Common myeloid progenitor, CD34-positive (primary cell): ENCODE measurements at places on chromosomes 1 and 21.

- no peak for DNase-seq
Measured at GRCh38 chr21:46066591-46067331, 31.2 kb upstream of the COL6A2 start.

DNA sequence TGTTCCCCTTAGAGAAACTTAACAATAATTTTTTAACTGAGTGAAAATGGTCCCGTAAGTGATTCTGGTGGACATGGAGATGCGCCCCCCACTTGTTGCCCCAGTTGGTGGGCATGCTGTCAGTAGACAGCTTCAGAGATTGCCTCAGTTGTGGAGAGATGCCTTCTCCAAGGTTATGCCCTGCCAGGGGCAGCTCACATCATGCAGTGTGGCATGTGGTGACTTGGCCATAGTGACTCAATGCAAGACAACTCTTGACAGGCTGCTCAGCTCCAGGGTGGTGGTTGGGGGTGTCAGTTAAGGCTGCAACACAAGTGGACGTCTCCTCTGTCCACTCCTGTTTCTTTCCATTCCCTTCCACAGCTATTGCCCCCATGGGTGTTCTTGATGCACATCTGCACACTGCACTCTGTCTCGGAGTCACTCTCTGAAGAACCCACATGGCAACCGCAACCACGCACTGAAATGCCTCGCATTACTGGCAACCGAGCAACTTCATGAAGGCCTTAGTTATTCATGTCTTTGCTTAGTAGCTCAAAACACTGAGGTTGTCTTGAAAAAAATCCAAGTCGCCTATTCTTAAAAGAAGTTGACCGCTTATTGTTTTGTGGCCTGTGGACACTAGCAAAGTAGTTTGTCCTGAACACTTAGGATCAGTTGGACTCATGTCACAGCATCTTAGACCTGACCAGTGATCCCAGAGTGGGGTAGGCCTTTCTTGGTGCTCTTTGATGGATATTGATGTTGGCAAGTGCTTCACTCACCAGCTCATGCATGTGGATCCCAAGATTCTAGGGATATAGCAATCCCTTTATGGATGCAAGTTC is 54.8 kb upstream of the USP1 start:
- DNase-seq = no peak

GRCh38 chr1:203408486-203409481 is 57.9 kb upstream of the FMOD start:
- no peak for DNase-seq

GRCh38 chr21:39137248-39138178 is 45.7 kb downstream of the PSMG1 start:
- DNase-seq = no peak

GRCh38 chr1:6860401-6860800 is 75.1 kb downstream of the CAMTA1 start:
- DNase-seq = no peak

DNA sequence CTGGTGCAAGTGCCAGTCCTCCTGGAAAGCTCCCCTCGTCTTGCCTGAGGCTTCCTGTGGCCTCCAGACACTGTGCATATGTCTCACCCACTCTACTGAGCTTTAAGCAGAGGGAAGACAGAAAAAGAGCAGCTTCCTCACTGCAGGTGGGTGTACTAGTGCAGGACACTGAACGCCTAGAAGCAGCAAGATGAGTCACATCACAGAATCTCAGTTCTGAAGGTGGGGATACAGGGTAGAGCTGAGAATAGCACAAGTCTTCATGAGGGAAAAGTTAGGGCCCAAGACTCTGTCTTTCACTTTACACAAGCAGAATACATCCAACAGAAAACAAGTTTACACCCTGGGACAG is 37.4 kb downstream of the PCAT6 start:
- no peak for DNase-seq
